ENCODE measurements at places on chromosomes 11 and 22. TPM values are rescaled to one million over a fixed set of nuclear protein-coding genes. Genes with fewer than 3 reads are reported as not detected.

Gene OR8B3
- polyA plus RNA-seq: not detected

- no peak for DNase-seq
Observed at GRCh38 chr11:130825983-130826382, 90.3 kb downstream of the SNX19 start.

Gene BIK
- polyA plus RNA-seq: 0.57 TPM

Gene POU2AF3
- polyA plus RNA-seq: not detected

Gene SCUBE2
- 0.54 TPM for polyA plus RNA-seq

GRCh38 chr11:134592391-134592990 lies 180.4 kb upstream of the B3GAT1 start:
- peak; percentile 2 for DNase-seq

Gene C11orf87
- polyA plus RNA-seq: not detected

Gene C1QTNF4
- polyA plus RNA-seq: 5.4 TPM

DNA sequence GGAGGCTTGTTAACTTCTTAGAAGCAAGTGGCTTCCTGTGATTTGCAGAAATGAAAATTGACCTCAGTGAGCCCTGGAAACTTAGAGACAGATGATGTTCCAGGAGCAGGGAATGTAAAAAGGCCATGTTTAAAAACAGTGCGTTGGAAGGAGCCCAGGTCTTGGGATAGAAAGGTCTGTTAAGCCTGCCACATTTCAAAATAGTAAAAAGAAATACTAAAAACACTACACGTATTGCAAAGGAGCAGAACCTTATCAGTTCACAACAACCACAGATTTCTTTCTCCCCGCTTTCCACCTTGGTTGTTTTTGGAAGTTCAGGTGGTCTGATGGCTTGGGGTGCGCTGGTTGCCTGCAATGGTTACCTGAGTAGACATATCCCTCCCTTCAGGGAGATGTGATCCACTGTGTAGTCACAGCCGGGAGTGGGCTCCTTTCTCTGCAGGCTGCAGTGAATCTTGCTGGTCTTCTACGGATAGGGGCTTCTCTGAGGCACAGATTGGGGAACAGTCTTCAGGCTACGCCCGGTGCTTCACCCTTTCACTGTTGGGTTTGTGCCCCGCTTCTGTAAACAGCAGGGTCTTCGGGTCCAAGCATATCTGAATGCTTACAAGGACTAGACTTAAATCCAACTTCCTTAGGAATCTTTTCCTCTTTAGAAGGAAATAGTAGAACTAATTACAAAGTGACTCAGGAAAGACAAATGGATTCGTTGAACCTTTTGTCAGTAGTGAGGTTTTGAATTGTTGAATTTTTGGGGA lies 1.9 kb downstream of the TEAD1 start:
- DNase-seq: peak; percentile 58

GRCh38 chr11:122313581-122313980 lies 197.6 kb upstream of the BLID start:
- no peak for DNase-seq

All from endothelial cell of umbilical vein (primary cell).